ENCODE measurements at places on chromosomes 13 and 19.
A peak's percentile ranks its signal among the peaks of the same experiment; 100 is the strongest.

- no peak for DNase-seq
These were observed 810 bp downstream of the ZNF627 start for GRCh38 chr19:11598103-11598483.

- DNase-seq: peak; percentile 65
These were observed 759 bp downstream of the ZMYM2 start for GRCh38 chr13:19959141-19959830.

- no peak for DNase-seq
These were observed 11.2 kb upstream of the ADPRHL1 start for GRCh38 chr13:113464476-113464875.

- DNase-seq: no peak
These were observed 57.1 kb upstream of the HTR2A start for GRCh38 chr13:46953941-46954340.

GRCh38 chr19:38650911-38651584 is 3.6 kb downstream of the ACTN4 start:
- DNase-seq: peak; percentile 60

DNA sequence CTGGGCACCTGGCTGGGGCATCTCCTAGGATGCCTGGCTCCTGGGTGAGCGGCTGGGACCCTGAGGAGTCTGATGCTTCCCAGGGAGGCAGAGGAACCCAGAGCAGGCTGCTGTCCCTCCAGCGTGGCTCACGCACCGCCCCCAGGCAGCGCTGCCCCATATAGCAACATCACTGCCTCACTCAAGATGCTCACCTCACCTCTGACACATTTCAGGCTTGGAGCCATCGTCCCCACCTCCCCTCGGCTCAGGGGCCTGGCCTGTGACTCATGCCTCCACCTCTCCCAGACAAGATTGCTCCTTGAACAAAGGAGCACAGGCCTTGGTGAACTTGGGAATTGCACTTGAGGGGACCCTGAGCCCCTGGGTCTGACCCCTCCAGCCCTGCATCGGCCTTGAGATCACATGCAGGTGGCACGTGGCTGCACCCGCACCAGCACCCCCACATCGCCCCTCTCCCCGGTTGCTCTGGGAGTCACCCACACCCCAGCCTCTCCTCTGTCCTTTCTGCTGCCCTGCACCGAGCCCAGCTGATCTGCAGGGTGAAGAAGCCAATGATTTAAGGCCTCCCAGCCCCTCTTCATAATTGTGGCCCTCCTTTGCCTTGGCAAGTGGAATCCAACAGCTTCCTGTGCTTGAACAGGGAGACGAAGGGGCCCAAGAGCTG is 11.2 kb downstream of the CEBPA start:
- DNase-seq: no peak

DNA sequence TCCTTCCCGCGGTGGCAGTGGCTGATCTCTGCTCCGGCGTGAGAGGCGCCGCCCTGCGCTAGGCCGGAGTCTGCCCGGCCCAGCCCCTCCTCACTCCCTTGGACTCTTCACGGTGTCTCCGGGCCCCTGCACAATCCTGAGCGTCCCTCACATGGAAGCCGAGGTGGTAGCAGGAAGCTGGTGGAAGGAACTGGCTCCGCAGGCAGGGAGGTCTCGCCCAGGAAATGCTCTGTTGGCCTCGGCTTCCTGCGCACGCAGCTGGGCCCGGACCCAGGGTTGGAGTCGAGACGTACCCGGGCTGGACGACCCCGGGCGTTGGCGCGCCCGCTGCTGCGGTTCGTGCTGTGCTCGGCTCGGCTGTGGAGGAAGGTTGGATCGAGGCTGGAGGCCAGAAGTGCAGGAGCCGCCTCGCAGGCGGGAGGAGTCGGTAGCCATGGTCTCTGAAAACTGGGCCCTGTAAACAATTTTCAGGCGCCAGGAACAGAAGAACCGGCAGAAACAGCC is 46.3 kb downstream of the ZNF724 start:
- DNase-seq: no peak

DNA sequence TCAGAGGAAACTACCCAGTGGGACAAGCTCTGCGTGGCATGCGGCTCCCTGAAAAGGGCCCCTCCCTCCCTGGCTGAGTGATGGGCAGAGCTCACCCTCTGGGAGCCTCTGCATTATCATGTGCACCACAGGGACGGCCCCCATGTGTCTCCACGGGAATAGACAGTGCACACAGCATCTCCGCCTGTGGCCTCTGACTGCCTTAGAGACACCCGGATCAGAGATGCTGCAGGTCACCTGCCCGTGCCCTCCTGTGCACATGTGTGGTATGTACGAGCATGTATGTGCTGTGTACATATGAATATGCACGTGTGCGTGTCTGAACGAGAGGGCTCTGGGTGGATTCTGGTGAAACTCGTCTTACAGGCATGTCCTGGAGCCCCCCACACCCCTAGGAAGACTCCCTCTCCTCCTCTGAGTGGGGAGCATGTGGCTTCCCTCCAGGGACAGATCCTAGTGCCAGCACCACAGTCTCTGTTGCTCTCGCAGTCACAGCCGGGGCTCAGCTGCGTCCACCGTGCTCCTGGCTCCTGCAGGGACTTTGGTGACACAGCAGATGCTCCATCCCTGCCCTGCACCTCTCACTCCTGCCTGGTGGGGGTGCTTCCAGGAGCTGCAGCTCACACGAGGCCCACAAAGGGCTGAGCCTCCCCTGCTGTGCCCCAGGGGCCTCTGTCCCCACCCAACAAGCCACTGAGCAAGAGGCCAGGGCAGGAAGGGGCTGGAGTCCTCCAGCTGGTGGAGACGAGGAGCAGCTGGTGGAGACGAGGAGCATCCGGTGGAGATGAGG is 19.6 kb downstream of the C13orf46 start:
- no peak for DNase-seq

DNA sequence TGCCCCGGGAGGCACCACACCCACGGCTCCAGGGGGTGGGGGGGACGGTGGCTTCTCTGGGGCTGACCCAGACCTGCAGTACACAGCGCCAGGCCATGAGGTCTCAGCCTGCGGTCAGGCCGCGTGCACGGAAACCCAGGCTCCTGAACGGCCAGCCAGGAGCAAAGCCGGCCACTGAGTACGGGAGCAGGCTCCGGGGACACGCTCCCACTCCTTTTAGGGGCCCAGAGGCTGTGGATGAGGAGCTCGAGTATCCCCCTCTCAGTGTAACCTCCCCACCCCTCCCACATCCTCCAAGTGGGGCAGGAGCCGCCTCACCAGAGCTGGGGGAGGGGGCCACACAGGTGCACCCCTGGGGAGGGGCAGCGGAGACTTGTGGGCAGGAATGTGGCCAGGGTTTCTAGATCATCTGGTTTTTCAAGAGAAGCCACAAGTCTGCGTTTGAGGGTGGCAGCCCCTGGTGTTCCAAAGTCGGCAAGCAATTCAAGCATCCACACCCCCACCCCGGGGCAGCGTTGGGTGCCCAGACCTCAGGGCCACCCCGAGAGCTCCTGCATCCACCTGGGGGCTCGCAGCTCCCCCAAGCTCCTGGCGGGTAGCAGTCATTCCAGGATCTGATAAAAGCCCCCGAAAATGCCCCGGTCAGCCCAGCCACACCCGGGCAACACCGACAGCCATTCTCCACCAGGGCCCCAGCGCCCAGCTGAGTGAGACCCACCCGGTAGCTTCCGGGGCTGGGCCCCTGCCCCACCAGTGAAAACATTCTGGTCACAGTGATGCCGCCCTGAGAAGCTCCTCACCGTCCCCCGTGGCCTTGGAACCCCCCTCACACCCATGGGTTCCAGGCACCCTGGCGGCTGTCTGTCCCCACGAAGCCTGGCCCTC is 6.1 kb downstream of the SBNO2 start:
- DNase-seq: no peak

DNA sequence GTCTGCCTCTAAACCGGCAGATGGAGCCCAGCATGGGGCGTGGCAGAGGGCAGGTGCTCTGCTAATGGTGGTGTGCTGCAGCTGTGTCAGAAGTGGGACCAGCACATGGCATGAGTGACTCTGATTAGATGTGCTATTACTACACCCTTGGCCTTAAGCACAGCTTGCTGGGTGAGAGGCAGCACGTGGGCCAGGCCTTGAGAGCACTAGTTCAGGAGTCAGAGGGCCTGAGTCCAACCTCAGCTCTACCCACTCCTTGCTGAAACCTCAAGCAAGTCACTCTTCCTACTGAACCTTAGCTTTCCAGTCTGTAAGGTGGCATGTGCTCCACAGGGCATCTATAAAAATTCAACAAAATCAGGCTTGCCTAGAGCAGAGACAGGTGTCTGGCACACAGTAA is 22.7 kb downstream of the AKT2 start:
- DNase-seq: no peak

DNA sequence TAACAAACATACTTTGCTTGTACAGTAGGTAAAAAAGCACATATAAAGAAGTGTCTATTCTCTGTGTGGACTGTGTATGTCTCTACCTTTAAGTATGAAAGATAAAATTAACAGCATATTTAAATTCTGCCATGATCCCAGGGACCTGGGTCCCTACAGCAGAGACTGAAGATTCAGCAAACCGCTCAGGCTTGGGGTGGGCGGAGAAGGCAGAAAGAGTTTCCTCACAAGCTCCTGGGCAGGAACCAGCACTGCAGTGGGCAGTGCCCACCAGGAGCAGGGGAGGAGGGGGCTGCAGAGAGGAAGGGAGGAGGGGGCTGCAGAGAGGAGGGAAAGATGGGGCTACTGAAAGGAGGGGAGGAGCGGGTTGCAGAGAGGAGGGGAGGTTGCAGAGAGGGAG is 44.6 kb upstream of the GRTP1 start:
- no peak for DNase-seq

DNA sequence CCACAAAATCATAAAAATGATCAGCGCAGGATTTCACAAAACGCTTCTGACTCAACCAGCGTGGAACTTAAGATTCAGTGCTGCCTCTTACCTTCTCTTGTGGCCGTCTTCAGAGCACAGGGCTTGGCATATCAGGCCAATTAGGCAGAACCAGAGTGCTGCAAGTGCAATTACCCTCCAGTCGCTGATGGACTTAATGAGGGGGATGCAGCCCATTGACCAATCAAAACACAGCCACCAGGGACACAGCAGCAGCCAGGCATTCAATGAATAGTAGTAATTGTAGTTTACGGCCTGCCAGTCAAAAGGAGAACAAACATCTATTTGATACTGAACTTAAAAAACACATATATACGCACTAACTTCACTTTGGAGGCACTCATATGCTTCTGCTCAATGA is 38.2 kb downstream of the TMTC4 start:
- no peak for DNase-seq

DNA sequence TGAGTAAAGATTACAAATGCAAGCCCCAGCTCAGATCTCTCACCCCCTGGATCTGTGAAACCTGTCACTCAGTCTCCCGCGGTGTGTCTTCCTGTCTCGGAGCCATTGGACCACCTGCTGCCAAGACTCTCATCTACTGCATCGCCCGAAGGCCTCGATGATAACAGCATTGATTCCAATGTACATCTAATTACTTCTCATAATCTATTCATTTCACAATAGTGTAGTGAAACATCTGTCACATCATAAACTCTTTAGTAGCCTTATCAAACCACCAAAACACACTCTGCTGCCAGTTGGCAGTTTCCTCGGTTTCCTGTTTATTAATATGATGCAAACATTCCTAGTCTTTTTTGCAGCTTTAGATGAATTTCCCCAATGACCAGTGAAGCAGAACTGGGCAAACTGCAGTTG is 220.3 kb downstream of the POU4F1 start:
- peak; percentile 6 for DNase-seq

DNA sequence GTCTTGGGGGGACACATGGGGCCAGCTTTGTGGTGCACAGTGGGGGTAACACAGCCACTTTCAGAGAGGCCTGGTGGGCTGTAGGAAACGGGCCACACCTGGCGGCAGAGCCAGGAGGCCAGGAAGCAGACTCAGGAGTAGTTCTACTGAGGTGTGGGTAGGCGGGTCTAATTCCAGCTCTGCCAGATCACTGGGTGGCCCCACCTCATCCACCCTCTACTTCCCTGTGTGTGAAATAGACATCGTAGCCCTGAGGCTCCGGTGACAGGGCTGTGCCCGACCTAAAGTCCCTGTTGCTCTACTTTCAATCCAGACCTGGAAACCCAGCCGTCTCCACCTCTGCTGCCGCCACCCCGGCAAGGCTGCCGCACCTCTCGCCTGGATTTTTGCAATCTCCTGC is 4.0 kb downstream of the NKPD1 start:
- DNase-seq: no peak

DNA sequence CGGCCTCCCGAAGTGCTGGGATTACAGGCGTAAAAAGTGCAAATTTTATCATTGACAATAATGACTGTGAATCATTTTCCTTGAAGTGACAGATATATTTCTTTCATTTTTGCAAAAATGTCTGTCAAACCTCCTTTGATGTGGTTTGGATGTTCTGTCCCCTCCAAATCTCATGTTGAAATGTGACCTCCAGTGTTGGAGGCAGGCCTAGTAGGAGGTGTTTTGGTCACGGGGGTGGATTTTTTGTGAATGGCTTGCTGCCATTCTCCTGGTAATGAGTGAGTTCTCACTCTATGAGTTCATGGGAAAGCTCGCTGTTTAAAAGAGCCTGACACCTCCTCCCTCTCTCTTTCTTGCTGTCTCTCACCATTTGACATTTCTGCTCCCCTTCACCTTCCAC is 5.5 kb upstream of the SLC1A6 start:
- DNase-seq: no peak

GRCh38 chr13:24340608-24340955 is 31.2 kb downstream of the C1QTNF9 start:
- DNase-seq: no peak

- DNase-seq: no peak
These were observed 1.1 kb downstream of the TPT1 start for GRCh38 chr13:45339867-45340266.

DNA sequence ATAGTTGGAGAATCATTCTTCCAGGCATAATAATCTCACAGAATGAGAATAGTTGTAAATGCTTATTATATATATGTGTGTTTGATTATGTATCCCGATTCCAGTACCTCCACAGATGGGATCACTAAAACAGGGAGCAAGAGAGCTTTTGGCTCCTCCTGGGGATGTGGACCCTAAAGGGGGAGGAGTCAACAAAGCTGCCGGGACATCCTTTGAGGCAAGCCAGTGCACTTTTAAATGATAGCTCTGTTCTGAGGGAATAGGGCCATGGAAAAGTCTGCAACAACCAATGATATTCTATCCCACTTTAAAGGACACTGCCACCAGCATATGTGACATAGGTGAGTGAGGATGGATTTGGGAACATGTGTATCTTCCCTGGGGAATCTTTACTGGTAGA is 40.8 kb downstream of the SLITRK5 start:
- DNase-seq: no peak

GRCh38 chr13:112348642-112349345 is 27.4 kb upstream of the SPACA7 start:
- DNase-seq: no peak

- no peak for DNase-seq
These were observed at the start of gene MAP4K1 for GRCh38 chr19:38617764-38618589. Gene MAP4K1, minus strand, starts transcription at chr19:38617953. Its CDS starts 58 bp downstream, at chr19:38617895.

DNA sequence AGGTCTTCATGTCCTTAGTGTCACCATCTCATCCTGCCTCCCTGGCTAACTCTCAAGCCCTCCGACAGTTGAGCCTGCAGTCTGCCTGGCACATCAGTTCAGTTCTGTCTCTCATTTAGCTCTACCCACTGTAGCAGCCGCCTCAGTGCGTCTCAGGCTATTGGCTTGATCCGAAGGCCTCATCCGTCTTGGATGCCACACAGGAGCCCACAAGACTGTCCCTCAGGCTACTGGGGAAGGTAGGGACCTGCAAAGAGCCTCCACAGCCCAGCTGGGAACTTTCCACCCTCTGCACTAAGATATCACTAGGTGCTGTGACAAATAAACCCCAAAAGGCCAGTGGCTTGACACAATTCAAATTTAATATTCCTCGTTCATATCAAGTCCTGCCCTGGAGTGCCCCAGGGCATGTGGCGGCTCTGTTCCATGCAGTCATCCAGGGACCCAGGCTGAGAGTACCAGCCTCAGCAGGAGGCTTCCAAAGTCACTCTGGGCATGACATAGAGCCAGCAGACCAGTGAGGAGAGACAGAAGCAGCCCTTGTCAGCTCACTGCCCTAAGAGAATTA is 5.7 kb downstream of the VSTM2B start:
- DNase-seq: no peak
